ENCODE measurements at places on chromosomes 11 and 22.
A peak's percentile ranks its signal among the peaks of the same experiment; 100 is the strongest.

- no peak for DNase-seq
Observed at GRCh38 chr11:91921974-91922373, 302.6 kb upstream of the FAT3 start.

GRCh38 chr11:123556633-123557032, 97.8 kb downstream of the SCN3B start:
- no peak for DNase-seq

- no peak for DNase-seq
Observed at GRCh38 chr22:28716686-28717085, 24.9 kb downstream of the CHEK2 start.

- DNase-seq: no peak
Observed at GRCh38 chr22:17121233-17122195, at the start of gene TMEM121B. Gene TMEM121B (minus strand): TSS chr22:17121360. CDS start chr22:17121127, 233 bp downstream.

- no peak for DNase-seq
Observed at GRCh38 chr11:78277314-78277994, 88.7 kb downstream of the USP35 start.

- no peak for DNase-seq
Observed at GRCh38 chr11:115896084-115896483, 391.9 kb upstream of the CADM1 start.

DNA sequence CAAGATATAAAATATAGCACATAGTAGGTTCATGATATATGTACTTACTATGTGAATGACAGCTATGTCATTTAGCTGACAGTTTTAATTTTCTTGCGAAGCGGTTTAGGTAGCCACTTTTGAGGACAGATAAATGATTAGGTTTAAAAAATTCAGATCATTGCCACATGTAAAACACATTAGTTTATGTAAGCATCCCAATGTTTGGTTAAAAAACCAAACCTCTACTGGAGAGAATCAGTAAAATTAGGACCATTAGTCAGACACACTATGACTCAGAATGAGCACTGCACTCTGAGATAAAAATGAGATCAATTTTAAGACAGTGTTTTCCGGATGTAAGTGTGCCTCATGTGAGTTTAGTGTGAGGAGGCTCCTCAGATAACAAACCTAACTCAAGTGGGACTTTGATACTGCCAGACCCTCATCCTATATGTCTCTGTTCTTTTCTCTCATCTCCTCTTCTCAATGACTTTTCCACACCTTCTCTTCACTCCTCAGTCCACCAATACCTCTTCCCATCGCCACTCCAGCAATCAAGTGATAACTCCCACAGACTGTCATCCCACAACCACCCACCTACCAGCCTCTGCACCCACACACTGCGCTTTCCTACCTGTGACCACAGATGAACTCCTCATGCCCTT, 6.8 kb upstream of the OR2AT4 start:
- DNase-seq: no peak

- no peak for DNase-seq
Observed at GRCh38 chr11:102110761-102111010, 439 bp downstream of the YAP1 start.

- DNase-seq: no peak
Observed at GRCh38 chr22:40415531-40416266, 45.3 kb downstream of the SGSM3 start.

GRCh38 chr22:24805790-24806662, at the start of gene SGSM1:
Gene SGSM1 (plus strand): TSS chr22:24806211. CDS start chr22:24806326, 115 bp downstream.
- peak; percentile 66 for DNase-seq

DNA sequence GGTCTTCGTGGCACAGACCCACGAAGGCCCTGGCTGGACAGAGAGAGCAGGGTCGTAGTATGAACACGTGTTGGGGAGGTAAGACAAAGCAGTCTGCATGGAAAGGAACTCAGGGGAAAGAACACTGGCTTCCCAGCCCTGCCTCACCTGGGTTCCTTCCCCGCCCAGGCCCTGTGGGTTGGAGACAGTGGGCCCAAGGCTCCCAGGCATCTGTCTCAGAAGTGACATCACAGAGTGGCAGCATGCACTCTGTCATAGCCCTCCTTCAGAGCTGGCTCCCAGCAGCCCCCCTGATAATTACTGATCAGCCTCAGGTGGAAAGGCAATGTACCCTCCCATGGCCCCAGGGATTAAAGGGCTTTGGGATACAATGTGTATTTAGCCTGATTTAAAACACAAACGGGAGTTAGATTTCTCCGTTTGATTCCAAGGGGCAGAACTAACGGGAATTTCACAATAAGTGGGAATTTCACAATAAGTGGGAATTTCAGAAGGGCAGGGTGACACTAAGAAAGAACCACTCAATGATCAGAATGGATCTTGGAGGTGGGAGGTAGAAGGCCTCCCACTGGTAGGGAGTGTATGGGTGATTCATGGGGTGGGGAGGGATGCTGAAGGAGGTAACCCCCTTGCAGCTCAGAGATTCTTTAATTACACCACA, 65.1 kb downstream of the SLC22A12 start:
- no peak for DNase-seq

DNA sequence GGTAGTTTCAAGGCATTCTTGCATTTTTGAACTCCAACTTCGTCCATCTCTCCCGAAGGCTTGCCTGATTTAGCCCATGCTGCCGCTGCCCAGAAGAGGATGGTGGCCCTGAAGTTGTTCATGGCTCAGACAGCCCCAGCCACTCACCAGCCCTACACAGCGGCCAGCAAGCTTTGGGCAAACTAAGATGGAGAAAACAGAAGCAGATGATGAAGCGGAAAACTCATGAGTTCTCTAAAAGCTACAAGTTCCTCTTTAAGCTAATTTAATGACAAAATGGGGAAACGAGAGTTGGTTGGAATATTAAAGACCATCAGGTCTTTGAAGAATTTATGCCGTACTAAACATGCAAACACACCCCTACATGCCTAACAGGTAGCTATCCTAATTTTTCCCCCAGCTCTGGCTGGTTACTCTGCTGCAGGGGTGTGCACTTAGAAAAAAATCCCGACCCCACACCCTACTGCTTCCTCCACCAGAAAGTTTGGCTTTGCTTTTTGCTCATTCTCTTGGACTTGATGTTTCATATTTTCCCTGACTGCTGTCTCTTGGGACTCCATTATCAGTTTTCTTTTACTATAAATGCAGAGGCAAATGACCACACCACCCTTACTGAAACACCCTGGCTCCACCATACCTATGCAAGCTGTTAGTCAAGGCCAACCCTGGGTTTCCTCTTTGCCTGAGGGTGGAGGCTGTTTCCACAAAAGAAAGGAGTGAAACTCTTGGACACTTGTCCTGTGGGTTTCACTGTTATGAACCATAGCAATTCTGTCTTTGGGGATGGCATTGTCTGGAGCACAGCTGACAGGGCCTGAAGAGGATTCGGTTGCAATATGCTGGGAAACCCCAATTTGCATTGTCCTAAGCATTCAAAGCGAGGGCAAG, at the start of gene MPEG1:
Gene MPEG1, minus strand, starts transcription at position 184 of the 888 bp plus-strand sequence. Its CDS starts 62 bp downstream, at position 122.
- DNase-seq: no peak

GRCh38 chr11:59898650-59899049, 20.1 kb downstream of the OOSP3 start:
- DNase-seq: no peak

GRCh38 chr11:69501891-69502860, 20.7 kb downstream of the LINC01488 start:
- DNase-seq: no peak

DNA sequence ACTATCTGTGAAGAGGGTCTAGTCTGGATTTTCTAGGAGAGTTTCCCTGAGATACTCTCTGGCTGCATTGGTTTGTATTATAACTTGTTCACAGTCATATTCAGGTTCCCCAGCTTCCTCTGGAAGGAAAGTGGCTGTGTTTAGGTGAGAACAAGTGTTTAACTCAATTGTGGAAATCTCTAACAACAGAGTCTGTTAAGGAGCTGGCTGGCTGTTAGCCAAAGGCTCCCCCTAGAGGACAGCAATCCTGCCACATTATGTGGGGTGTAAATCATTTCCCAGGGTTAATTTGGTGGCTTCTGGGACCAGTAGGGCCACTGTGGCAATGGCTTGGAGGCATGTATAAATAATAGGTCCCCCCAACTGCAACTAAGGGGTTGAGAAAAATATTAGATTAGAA, 18.4 kb downstream of the MS4A6E start:
- no peak for DNase-seq

GRCh38 chr11:87063982-87064381, 26.2 kb downstream of the TMEM135 start:
- DNase-seq: no peak

- no peak for DNase-seq
Observed at GRCh38 chr11:10979529-10979928, 121.7 kb upstream of the ZBED5 start.

DNA sequence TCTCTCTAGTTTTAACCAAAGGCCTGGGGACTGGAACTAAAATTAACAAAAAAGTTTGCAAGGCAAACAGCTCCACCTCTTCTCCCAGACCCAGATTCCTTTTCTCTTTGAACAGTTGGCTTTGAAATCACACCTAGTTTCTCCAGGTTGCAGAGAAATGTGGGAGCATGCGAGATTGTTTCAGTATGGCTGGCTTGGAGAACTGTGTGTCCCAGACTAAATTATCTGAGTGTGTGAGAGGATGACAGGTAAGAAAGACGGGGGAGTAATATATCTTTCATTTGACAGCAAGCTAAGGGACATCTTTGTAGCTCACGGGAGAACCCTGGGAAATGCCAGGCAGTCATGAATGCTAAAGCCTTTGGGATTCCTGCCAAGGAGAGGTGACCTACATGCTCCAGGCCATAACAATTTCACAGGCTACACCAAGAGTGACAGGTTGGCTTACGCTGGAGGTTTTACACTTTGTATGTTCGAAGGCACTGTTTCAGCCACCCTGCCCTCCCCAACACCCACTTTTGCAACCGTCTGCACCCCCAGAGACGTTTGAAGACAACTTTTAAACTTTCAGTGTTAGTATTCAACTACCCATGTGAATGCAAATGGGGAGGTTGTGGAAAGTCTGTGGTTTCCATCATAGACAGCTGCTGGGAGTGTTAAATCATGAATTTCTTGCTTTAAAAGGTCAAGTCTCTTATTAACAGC, 109.3 kb upstream of the SNX19 start:
- DNase-seq: no peak
